ENCODE measurements at places on chromosomes 6 and 20.

DNA sequence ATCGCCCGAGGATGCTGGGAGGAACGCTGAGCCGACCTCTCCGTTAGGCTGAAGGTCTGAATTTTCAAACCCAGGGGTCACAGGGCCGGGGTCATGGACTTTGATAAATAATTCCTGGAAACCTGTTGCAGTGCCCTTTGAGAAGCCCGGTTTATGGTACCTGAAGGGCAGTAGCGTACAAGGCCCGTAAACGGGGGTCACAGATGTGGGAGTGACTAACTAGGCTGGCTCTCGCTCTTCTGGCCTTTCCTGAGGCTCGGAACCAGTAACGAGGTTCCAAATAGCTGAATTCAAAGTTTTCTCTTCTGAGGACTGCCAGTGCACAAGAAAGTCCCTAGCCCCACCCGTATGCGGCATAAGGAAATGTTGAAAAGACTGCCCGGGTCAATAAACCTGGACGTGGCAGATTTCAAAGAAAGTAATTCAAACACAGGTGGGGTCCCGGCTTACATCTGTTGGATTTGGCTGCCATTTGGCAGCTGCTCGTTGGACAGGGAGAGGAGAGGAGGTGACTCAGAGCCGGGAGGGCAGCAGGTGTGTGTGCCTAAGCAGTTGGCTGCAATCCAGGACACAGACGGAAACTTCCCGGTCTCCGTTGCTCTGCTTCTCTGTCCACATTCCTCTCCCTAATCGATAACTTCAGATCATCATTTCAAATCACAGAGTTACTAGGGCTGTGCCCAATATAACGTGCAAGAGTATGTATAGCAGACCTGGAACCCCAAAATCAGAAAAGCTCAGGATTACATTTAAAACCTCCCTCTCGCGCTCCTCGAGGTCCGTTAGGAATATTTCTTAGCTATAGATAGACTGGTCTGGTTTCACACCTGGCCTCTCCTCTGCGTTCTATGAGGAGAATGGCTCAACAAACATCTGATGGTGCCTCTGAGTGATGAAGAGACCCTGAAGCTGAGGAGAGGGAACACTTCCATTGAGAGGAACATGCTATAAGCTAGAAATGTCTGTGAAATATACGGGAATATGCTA lies 765 bp upstream of the GMDS start:
- DNase-seq: peak; percentile 34

DNA sequence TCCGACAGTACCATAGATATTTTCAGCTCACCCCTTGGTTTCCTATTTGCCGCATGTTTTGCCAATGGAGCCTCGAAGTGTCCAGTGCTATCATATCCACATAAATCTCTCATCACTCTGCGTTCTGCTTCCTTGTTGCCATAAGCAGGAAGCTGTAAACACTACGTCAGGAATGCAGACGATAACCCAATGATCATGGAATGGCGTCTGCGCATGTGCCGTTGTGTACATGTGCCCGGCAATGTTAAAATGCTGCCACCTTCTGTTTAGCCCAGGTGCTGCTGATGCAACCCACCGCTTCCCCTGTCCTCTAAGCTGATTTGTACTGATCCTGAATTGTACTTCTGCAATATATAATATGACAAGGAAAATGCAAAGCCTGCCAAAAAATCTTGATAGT lies 607.5 kb downstream of the HDGFL1 start:
- no peak for DNase-seq

GRCh38 chr6:1756472-1757129 lies 146.9 kb downstream of the FOXC1 start:
- no peak for DNase-seq

GRCh38 chr6:139686308-139686707 lies 311.9 kb upstream of the CITED2 start:
- no peak for DNase-seq

DNA sequence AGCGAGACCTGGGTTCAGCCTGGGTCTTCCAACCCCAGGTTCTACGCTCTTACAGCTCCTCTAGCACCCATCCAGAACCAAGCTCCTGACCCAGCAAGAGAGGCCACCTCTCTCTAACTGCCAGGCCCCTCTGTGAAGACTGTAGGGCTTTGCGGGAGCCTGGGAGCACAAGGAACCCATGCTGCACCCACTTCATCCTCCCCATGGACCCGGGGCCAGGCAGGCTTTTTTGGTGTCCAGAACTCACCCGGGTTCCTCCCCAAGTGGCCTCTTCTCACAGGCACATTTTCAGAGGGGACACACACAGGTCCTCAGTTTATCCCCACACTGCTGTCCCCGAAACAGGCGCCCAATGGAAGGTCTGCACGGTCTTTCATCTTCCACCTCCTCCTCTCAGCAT lies 145.9 kb downstream of the SYNDIG1 start:
- no peak for DNase-seq

DNA sequence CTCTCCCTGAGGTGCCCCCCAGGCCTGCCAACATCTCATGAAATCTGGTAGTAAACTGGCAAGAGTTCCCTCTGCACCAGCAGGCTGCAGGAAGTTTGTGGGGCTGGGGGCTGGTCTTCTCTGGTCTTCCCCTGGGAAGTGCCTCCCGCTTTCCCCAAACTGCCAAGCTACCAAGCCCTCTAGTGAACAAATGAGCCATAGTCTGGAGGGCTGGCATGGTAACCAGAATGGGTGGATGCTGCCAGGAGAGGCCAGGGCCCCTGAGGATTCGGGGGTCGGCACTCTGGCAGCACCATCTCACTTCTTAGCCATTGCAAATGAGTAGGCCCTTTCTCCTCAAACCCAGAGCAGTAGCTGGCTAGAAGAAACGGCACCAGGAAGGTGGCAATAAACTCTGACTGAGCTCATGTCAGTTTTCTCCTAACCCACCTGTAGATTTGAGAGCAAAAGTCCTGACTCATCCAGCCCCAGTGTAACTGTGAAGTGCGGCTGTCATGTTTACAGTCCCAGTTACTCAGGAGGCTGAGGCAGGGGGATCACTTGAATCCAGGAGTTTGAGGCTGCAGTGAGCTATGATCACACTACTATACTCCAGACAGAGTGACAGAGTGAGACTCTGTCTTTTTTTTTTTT lies 35.9 kb downstream of the ZC3H12D start:
- DNase-seq: no peak

- no peak for DNase-seq
These were observed 7.2 kb downstream of the FUCA2 start for GRCh38 chr6:143504369-143504768.

- DNase-seq: no peak
These were observed 1.6 kb downstream of the ZMYND8 start for GRCh38 chr20:47354714-47355488.

DNA sequence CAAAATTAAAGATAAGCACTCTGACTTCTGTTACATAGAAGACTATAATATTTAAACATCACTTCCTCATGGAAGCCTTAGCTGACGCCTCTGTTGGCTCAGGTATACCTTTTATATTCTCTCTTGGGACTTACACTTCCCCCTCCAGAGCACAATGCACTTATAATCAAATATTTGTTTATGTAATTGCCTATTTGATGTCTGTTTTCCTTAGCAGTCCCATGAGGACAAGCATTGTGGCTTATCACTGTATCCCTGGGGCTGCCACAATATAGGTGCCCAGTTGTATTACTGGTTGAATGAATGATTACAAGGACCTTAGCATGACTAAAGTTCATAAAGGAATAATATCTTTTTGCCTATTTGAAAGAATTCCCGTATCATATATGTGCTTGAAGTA lies 186.7 kb upstream of the VGLL2 start:
- DNase-seq: no peak

- DNase-seq: no peak
These were observed 642 bp downstream of the EEF1A2 start for GRCh38 chr20:63497946-63498935.

GRCh38 chr6:16419636-16420336 lies 181.4 kb downstream of the GMPR start:
- no peak for DNase-seq

GRCh38 chr20:46945465-46945864 lies 50.8 kb downstream of the EYA2 start:
- DNase-seq: no peak
